ENCODE measurements at places on chromosomes 1 and 21.

- peak; percentile 71 for DNase-seq
Observed at GRCh38 chr1:245687636-245688535, 533.1 kb downstream of the KIF26B start.

DNA sequence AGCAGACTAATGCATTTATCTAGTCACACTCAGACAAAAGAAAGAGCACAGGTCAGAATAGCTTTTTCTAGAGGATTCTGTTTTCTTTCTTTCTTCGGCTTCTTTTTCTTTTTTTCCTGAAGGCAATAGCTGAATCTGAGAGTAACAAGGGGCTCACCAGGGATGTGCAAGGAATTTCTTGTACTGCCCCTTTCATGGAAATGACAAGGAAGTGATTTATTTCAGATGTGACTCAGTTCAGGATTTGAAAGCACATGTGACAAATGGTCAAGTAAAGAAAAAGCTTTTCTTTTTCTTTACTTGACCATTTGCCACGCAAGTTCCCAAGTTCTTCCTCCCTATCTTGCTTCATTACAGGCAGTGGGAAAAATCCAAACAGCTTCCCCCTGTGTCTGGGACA, 202.0 kb downstream of the GABPA start:
- DNase-seq, result no peak

- DNase-seq, result no peak
Observed at GRCh38 chr1:153422450-153423068, 6.2 kb downstream of the S100A7A start.

DNA sequence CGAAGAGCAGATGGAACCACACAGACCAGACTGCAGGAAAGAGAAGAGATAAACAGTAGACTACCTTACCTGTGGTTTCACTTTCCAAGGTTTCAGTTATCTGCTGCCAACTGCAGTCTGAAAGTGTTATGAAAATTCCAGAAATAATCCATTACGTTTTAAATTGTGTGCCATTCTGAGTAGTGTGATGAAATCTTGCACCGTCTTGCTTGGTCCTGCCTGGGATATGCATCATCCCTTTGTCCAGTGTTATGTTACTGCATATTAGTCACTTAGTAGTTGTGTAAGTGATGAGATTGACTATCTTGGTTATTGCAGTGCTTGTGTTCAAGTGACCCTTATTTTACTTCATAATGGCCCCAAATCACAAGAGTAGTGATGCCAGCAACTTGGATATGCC, 33.9 kb downstream of the DNAJC6 start:
- DNase-seq, result no peak
